ENCODE measurements at places on chromosomes 7 and 10. TPM values are rescaled to one million over a fixed set of nuclear protein-coding genes. Genes with fewer than 3 reads are reported as not detected.

The SVOPL gene
- total RNA-seq = not detected

The RABGEF1 gene
- 19.8 TPM for total RNA-seq

The RBP4 gene
- total RNA-seq = 8.5 TPM

The NME8 gene
- not detected for total RNA-seq

The HEPACAM2 gene
- not detected for total RNA-seq

The MUC3A gene
- 0.11 TPM for total RNA-seq

The STRIP2 gene
- total RNA-seq = 7.5 TPM

The FAM241B gene
- 37.5 TPM for total RNA-seq

The AKR1C4 gene
- total RNA-seq = not detected

The CLDN4 gene
- 724 TPM for total RNA-seq

The SPDYE5 gene
- total RNA-seq = not detected

The TMEM229A gene
- not detected for total RNA-seq

- H3K4me1 ChIP-seq = no peaks in the 10 kb centered on the region
- H3K4me3 ChIP-seq = no peak overlapping the region
- no peaks in the 10 kb centered on the region for H3K27me3 ChIP-seq
Observed at GRCh38 chr7:121473645-121474300, 77.7 kb upstream of the FAM3C start.

DNA sequence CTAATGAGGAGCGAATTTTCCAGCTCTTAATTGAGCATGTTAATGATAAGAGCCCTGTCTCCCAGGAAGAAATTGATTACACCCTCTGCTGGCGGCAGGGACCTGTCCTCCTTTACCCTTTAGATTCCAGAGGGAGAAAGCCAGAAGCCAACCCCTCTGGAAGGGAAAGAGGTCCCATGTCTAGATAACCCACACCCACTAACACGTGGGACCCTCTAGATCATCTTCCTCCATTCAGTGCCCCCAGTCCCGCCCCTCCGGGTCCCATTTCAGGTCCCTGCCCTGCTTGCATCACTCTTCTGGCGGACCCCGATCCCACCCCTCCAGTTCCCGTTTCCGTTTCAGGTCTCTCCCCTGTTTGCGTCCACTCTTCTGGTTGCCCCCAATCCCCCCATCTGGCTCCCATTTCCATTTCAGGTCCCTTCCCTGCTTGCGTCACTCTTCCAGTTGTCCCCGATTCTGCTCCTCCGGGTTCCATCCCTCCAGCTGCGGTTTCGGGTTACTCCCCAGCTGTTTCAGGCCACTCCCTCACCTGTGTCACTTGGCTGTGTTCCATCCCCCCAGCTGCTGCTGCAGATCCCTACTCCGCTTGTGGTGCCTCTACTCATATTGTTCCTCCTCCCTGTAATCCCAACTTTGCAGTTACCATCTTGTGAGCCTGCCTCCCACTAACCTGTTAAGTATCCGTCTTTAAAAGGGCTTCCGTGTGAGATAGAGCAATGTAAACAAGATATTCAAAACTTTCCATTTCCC lies 202.4 kb downstream of the SH2D4B start:
- no peak overlapping the region for H3K27ac ChIP-seq
- H3K4me3 ChIP-seq = no peak overlapping the region
- no peaks in the 10 kb centered on the region for H3K4me1 ChIP-seq
- H3K27me3 ChIP-seq = no peaks in the 10 kb centered on the region
- H3K36me3 ChIP-seq = no peaks in the 10 kb centered on the region

DNA sequence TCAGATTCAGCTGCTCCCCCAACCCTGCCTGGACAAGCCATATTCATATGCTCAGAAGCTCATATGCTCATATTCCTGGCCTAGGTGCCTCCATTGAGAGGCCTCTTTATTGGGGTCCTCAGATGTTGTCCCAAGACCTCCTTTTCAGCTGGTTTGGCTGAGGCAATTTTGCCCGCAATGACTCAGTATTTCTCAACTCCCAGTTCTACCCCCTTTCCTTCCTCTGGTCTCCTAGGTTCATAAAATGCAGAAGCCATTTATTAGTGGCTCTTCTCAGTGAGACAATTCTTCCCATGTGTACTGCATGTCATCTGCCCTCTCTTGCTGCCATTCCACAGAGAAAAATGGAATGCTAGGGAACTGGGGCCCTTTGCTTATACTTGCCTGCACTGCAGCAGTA lies 110.7 kb downstream of the INHBA start:
- H3K36me3 ChIP-seq = no peaks in the 10 kb centered on the region
- no peak overlapping the region for H3K4me3 ChIP-seq
- no peaks in the 10 kb centered on the region for H3K4me1 ChIP-seq
- DNase-seq = no peak
- no peaks in the 10 kb centered on the region for H3K27me3 ChIP-seq

- no peaks in the 10 kb centered on the region for H3K4me1 ChIP-seq
- no peak overlapping the region for H3K27ac ChIP-seq
- H3K36me3 ChIP-seq = no peaks in the 10 kb centered on the region
- H3K27me3 ChIP-seq = no peaks in the 10 kb centered on the region
Observed at GRCh38 chr7:30838008-30838407, 66.8 kb downstream of the MINDY4 start.

DNA sequence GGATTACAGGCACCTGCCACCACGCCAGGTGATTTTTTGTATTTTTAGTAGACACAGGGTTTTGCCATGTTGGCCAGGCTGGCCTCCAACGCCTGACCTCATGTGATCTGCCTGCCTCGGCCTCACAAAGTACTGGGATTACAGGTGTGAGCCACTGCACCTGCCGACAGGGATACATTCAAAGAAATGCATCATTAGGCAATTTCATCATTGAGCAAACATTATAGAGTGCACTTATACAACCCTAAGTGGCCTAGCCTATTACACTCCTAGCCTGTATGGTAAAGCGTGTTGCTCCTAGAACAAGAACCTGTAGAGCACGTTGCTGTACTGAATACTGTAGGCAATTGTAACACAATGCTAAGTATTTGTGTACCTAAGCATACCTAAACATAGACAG lies 350.3 kb downstream of the GALNT17 start:
- DNase-seq = no peak
- H3K4me3 ChIP-seq = no peak overlapping the region
- no peaks in the 10 kb centered on the region for H3K4me1 ChIP-seq
- H3K27ac ChIP-seq = no peak overlapping the region

DNA sequence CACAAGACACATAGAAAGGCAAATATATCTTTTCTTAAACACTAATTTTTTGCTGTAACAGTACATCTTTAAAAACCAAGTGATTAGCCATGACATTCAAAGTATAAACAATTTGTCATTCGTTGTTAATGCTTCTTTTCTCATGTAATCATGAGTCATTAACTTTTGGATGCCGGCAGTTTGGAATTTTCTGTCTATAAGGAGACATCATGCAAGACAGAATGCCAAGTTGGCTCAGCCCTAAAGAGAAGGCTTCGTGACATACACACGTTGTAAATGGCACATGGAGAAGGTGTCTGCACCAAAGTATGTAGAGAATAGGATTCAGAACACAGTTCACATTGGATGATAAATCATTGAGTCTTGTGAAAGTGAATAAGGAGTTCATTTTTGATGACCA lies 35.9 kb downstream of the CCDC3 start:
- no peak overlapping the region for H3K4me3 ChIP-seq
- no peaks in the 10 kb centered on the region for H3K36me3 ChIP-seq
- DNase-seq = peak; percentile 62
- peaks cover 5% of the 10 kb centered on the region for H3K4me1 ChIP-seq

- H3K4me3 ChIP-seq = no peak overlapping the region
- no peaks in the 10 kb centered on the region for H3K27me3 ChIP-seq
- H3K27ac ChIP-seq = no peak overlapping the region
- no peak for DNase-seq
Observed at GRCh38 chr7:101645951-101646350, 16.9 kb upstream of the MYL10 start.

DNA sequence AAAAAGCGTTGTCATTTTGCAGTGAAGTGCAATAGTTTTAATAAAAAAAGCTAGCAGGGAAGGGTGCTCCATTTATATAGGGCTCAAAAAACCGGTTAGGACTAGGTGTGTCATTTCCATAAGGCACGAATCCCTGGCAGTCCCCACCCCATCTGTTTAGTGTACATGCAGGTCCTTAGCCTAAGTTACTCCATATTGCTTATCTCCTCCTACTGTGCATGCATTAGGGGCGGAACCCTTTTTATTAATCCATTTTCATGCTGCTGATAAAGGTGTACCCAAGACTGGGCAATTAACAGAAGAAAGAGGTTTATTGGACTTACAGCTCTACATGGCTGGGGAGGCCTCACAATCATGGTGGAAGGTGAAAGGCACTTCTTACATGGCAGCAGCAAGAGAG lies 301.4 kb downstream of the ABCA13 start:
- no peaks in the 10 kb centered on the region for H3K27me3 ChIP-seq
- no peak for DNase-seq
- no peaks in the 10 kb centered on the region for H3K36me3 ChIP-seq
- H3K27ac ChIP-seq = no peak overlapping the region

GRCh38 chr7:55591282-55591931 lies 19.1 kb upstream of the VOPP1 start:
- H3K4me1 ChIP-seq = no peaks in the 10 kb centered on the region
- H3K4me3 ChIP-seq = no peak overlapping the region
- no peaks in the 10 kb centered on the region for H3K36me3 ChIP-seq
- DNase-seq = no peak

DNA sequence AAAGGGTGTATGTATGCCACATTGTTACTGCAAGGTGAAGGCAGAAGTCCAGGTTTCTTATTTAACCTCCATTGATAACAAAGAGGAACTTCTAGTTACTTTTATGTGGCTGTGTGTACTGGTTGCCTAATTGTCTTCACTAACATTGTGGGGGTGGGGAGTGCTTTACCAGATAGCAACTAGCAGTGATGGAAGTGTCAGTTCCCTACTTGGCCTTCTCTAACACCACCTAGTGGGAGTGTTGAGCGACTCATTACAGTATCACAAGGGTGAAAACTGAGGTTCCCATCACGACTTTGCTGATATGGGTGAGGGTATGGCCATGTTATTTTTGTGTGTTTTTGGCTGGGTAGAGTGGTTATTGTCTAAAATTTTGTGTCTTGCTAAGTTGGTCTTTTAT lies 274.4 kb downstream of the THSD7A start:
- no peak overlapping the region for H3K4me3 ChIP-seq
- no peaks in the 10 kb centered on the region for H3K36me3 ChIP-seq
- no peaks in the 10 kb centered on the region for H3K27me3 ChIP-seq
- H3K27ac ChIP-seq = no peak overlapping the region

- DNase-seq = no peak
- no peaks in the 10 kb centered on the region for H3K4me1 ChIP-seq
- peaks cover 15% of the 10 kb centered on the region for H3K36me3 ChIP-seq
- no peak overlapping the region for H3K27ac ChIP-seq
- no peaks in the 10 kb centered on the region for H3K27me3 ChIP-seq
Observed at GRCh38 chr10:68506411-68506810, 20.9 kb downstream of the SLC25A16 start.

GRCh38 chr7:12583922-12584321 lies 13.4 kb downstream of the SCIN start:
- H3K36me3 ChIP-seq = no peaks in the 10 kb centered on the region
- H3K4me3 ChIP-seq = no peak overlapping the region
- H3K4me1 ChIP-seq = peaks cover 16% of the 10 kb centered on the region

DNA sequence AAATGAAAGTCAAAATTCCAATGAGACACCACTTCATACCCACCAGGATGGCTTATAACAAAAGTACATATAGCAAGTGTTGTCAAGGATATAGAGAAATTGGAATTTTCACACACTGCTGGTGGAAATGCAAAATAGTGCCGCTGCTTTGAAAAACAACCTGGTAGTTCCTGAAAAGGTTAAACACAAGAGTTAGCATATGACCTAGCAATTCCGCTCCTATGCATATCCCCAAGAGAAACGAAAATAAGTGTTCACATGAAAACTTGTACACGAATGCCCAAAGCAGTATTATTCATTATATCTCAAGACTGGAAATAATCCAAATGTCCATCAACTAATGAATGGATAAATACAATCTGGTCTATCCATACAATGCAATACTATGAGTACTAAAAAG lies 14.8 kb downstream of the IDE start:
- no peak for DNase-seq
- H3K27me3 ChIP-seq = no peaks in the 10 kb centered on the region
- no peaks in the 10 kb centered on the region for H3K4me1 ChIP-seq
- no peak overlapping the region for H3K4me3 ChIP-seq

- no peaks in the 10 kb centered on the region for H3K27me3 ChIP-seq
- no peak overlapping the region for H3K4me3 ChIP-seq
- no peaks in the 10 kb centered on the region for H3K36me3 ChIP-seq
- no peak for DNase-seq
- no peak overlapping the region for H3K27ac ChIP-seq
Observed at GRCh38 chr10:132400041-132400546, 3.1 kb downstream of the PWWP2B start.

GRCh38 chr7:155210356-155210755 lies 87.3 kb upstream of the INSIG1 start:
- H3K4me3 ChIP-seq = no peak overlapping the region
- H3K4me1 ChIP-seq = peaks cover 53% of the 10 kb centered on the region
- H3K27ac ChIP-seq = no peak overlapping the region
- DNase-seq = peak; percentile 50

- DNase-seq = peak; percentile 3
- H3K27ac ChIP-seq = no peak overlapping the region
- H3K4me1 ChIP-seq = peaks cover 8% of the 10 kb centered on the region
- no peak overlapping the region for H3K4me3 ChIP-seq
- H3K36me3 ChIP-seq = no peaks in the 10 kb centered on the region
Observed at GRCh38 chr10:90484518-90484917, 373.3 kb downstream of the HTR7 start.

DNA sequence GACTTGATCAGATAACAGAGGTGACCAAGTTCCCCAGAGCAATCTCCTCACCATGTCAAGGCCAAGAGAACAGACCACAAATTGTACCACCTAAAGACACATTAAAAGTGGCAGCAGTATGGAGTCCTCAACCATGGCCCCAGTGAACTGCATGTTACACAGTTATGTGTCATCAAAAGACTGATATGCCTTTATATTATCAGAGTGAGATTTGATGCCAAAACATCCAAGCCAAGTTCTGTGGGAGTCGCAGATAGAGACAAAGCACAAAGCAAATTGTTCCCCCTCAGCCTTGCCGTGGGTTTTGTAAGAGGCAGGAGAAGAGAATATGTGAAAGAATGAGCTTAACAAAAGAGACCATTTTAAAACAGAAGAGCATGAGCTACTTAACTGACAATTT lies 39.2 kb upstream of the TES start:
- no peaks in the 10 kb centered on the region for H3K36me3 ChIP-seq
- H3K4me1 ChIP-seq = peaks cover 29% of the 10 kb centered on the region
- no peak for DNase-seq

GRCh38 chr7:39624442-39624807 lies 1.1 kb downstream of the RALA start:
- H3K36me3 ChIP-seq = no peaks in the 10 kb centered on the region
- peak; percentile 39 for DNase-seq
- H3K4me3 ChIP-seq = peak overlapping the region; percentile 83

DNA sequence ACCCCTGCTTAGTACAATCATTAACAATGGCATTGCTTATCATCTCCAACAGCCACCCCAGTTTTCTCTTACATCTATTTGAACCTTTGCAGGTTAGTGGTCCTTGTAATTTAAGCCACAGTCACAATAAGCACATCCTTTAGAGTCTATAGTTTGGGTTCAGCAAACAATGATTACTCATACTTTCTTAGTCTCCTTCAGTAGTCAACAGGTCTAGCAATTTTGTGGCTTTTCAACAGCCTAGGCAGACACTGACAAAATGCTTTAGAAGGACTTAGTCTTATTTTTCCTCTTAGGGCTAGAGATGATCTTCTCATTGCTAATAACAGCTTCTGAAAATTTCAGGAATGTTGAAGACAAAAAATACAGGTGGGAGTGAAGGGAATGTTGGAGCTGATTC lies 32.3 kb upstream of the FAM204A start:
- DNase-seq = peak; percentile 9
- no peaks in the 10 kb centered on the region for H3K4me1 ChIP-seq
- H3K36me3 ChIP-seq = no peaks in the 10 kb centered on the region
- no peak overlapping the region for H3K4me3 ChIP-seq
- peaks cover 58% of the 10 kb centered on the region for H3K27me3 ChIP-seq
